ENCODE measurements at places on chromosomes 12 and 14. TPM values are rescaled to one million over a fixed set of nuclear protein-coding genes. Genes with fewer than 3 reads are reported as not detected.

HOXC4 gene
- 0.61 TPM for total RNA-seq

TMEM121 gene
- total RNA-seq, result 21.2 TPM

PPTC7 gene
- 6.1 TPM for total RNA-seq

LRTM2 gene
- not detected for total RNA-seq

PRKAG1 gene
- 107 TPM for total RNA-seq

ZCCHC8 gene
- total RNA-seq, result 16.5 TPM

SLC10A1 gene
- total RNA-seq, result not detected

KRT78 gene
- total RNA-seq, result not detected

PIWIL1 gene
- not detected for total RNA-seq

KLRC1 gene
- total RNA-seq, result not detected

PLCZ1 gene
- total RNA-seq, result not detected

MDP1 gene
- total RNA-seq, result 19.8 TPM

TAS2R19 gene
- total RNA-seq, result not detected

TCL1B gene
- total RNA-seq, result not detected

PYM1 gene
- total RNA-seq, result 62.7 TPM

CLEC1B gene
- not detected for total RNA-seq

ATG2B gene
- 1.2 TPM for total RNA-seq

GSG1 gene
- total RNA-seq, result not detected

TMPRSS12 gene
- total RNA-seq, result not detected

REM2 gene
- not detected for total RNA-seq

FGF23 gene
- total RNA-seq, result not detected

MIP gene
- not detected for total RNA-seq

SIX4 gene
- 4.8 TPM for total RNA-seq

IAPP gene
- not detected for total RNA-seq

NFE2 gene
- total RNA-seq, result not detected

RCOR1 gene
- total RNA-seq, result 6.1 TPM

LMNTD1 gene
- total RNA-seq, result not detected

CAPZA3 gene
- not detected for total RNA-seq

TMEM19 gene
- total RNA-seq, result 38.4 TPM

LARP4 gene
- 13.0 TPM for total RNA-seq

NKX2-1 gene
- total RNA-seq, result not detected

ST8SIA1 gene
- total RNA-seq, result not detected

CFAP251 gene
- total RNA-seq, result 12.3 TPM

Measured in Caki2 (cell line).